H9 (cell line): ENCODE measurements at places on chromosomes 2 and 18.

DNA sequence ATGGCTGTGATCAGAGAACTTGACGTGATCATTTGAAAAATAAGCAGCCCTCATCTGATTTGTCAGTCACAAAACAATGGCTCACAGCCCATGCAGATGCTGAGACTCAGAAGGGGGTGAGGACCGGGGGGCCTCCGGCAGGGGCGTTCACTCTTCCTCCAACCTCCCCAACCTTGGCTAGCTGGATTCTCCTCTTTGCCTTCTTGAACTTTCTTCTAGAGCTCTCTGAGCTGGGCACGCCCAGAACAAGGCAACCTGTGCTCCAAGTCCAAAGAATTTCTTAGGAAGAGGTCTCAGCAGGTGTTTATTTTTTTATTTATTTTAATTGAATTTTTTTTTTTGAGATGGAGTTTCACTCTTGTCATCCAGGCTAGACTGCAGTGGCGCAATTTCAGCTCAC, 16.4 kb downstream of the EDAR start:
- no peaks in the 10 kb centered on the region; the same call in 2 of the 3 replicates for H3K36me3 ChIP-seq
- no peaks in the 10 kb centered on the region for H3K4me1 ChIP-seq
- no peaks in the 10 kb centered on the region for H3K27me3 ChIP-seq
- no peak overlapping the region for H3K27ac ChIP-seq

GRCh38 chr2:95138702-95139101, 17.1 kb upstream of the MRPS5 start:
- no peak overlapping the region for H3K4me3 ChIP-seq
- H3K27me3 ChIP-seq = no peaks in the 10 kb centered on the region
- DNase-seq = no peak
- H3K36me3 ChIP-seq = peaks cover 37% of the 10 kb centered on the region
- no peak overlapping the region for H3K27ac ChIP-seq

DNA sequence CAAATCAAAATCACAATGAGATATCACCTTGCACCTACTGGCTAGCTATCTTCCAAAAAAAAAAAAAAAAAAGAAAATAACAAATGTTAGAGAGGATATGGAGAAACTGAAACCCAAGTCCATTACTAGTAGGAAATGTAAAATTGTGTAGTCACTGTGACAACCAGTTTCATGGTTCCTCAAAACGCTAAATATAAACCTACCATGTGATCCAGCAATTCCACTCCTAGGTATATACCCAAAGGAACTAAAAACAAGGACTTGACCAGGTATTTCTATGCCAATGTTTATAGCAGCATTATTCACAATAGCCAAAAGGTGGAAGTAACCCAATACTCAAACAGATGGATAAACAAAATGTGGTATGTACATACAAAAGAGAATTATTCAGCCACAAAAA, 11.7 kb upstream of the SCRN3 start:
- no peaks in the 10 kb centered on the region for H3K4me1 ChIP-seq
- DNase-seq = no peak
- no peak overlapping the region for H3K4me3 ChIP-seq
- H3K27ac ChIP-seq = no peak overlapping the region
- H3K27me3 ChIP-seq = no peaks in the 10 kb centered on the region

DNA sequence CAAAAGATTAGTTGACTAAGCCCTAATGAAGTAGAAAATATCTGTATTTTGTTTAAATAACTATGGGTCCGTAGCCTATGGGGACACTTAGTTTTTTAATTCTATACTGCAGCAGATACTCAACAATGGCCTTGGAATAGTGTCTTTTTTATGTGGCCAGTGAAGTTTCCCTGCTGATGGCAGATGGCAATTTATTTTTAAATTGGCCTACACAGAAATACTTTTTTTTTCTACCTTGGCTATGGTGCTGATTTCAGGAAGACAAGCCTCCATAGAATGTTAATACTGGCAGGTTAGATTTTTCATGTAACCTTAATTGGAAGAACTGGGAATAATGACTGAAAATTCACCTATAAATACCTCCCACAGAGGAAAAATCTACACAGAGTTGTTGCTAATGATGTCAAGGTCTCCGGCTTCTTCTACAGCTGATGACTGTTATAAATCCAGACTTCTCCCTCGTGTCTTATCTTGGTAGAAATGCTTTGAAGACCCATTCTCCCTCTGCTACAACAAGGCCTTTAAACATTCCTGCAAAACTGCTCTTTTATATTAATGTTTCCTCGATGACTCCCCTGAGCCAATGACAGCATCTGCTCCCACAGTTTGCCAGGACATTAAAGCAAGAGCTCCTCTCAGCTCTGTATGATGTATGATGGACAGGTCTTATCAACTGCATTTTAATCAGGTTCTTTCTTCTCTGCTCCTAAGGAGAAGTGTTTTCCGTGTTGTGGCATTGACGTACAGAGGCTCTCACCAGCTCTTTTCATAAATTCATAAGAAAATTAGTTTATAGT, 29.1 kb upstream of the FAM98A start:
- H3K27me3 ChIP-seq = no peaks in the 10 kb centered on the region
- H3K36me3 ChIP-seq = peaks cover 17% of the 10 kb centered on the region
- no peak overlapping the region for H3K27ac ChIP-seq
- H3K4me3 ChIP-seq = no peak overlapping the region
- H3K4me1 ChIP-seq = no peaks in the 10 kb centered on the region
- DNase-seq = no peak

DNA sequence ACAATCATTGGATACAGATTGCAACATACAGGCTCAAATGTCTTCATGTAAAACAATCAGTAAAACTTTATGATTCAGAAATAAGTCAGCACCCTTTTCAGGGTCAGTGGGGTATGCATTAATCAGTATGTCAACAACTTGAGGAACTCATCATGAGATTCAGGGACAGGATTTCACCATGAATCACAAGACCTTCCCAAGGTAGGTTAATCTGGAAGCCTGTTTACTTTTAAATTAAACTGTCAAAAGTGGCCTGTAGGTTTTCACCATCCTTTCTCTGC, 104.8 kb downstream of the SP100 start:
- no peaks in the 10 kb centered on the region for H3K27me3 ChIP-seq
- no peak for DNase-seq
- no peak overlapping the region for H3K4me3 ChIP-seq
- no peak overlapping the region for H3K27ac ChIP-seq
- peaks cover 25% of the 10 kb centered on the region for H3K36me3 ChIP-seq

GRCh38 chr2:45289997-45290709, 280.9 kb upstream of the SIX2 start:
- no peak overlapping the region for H3K4me3 ChIP-seq
- no peaks in the 10 kb centered on the region for H3K27me3 ChIP-seq
- peaks cover 20% of the 10 kb centered on the region for H3K36me3 ChIP-seq
- H3K27ac ChIP-seq = no peak overlapping the region
- no peak for DNase-seq

DNA sequence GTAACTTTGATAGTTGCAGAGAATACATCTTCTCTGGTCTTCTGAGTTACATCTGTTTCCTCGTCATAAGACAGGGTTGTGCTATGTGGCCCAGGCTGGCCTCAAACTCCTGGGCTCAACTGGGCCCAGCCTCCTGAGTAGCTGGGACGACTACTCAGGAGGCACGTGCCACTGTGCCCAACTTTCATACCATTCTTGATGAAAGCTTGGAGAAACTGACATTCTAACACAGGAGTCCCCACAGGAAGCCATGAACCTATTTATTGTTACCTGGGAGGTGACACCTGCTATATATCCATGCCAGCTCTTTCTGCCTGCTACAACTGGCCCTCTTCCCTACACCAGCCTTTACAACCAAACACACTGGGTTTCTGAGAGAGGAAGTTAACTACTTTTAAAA, 19.1 kb downstream of the EIF2AK3 start:
- no peak for DNase-seq
- no peaks in the 10 kb centered on the region for H3K27me3 ChIP-seq
- no peak overlapping the region for H3K27ac ChIP-seq
- H3K4me1 ChIP-seq = no peaks in the 10 kb centered on the region; the same call in 1 of the 2 replicates
- no peaks in the 10 kb centered on the region for H3K36me3 ChIP-seq

DNA sequence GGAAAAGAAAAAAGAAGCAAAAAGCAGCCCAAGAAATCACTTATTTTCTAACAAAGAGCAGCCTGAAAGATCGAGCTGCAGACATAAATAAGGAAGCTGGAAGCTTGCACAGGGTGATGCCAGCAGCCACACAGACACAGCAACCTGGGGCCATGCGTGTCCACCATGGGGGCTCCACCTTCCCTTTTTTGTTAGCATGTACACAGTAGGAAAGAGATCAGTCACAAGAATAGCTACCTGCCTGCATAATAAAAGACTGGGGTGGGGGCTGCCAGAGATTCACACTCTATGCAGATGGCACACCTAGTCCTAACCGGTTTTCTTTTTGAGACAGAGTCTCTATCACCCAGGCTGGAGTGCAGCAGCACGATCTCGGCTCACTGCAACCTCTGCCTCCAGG, 2.9 kb upstream of the CNOT11 start:
- peaks cover 5% of the 10 kb centered on the region; the same call in 1 of the 2 replicates for H3K36me3 ChIP-seq
- no peak overlapping the region for H3K4me3 ChIP-seq
- H3K4me1 ChIP-seq = peaks cover 5% of the 10 kb centered on the region
- H3K27ac ChIP-seq = no peak overlapping the region
- DNase-seq = peak; percentile 51
- H3K27me3 ChIP-seq = no peaks in the 10 kb centered on the region

DNA sequence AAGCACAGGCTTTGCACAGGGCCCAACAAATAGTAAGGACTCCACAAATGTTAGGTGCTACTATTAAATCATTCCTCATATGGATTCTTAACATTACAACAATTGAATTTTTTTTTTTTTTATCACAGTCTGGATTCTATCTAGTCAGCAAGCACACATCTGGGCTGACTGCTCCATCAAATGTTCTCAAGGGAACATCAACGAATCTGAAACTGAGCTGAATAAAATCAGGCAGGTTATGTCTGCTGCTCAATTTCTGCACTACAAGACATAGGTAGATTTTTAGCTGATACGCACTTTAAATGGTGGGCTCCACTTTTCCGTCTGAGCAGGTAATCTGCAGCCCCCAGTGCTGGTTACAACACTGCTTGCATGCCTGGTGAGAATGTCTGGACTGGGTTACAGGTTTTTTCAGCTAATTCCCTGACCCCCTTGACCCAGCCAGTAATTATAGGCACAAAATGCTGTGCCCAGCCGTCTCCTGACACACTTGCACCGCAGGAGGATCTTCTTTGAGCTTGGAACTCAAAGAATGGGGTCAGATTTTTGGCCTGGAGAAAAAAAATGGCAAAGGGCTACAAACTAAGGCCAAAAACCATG, 44.6 kb downstream of the ADD2 start:
- no peaks in the 10 kb centered on the region for H3K36me3 ChIP-seq
- H3K4me1 ChIP-seq = peaks cover 18% of the 10 kb centered on the region; the same call in 1 of the 2 replicates
- H3K27me3 ChIP-seq = no peaks in the 10 kb centered on the region

GRCh38 chr2:27303093-27304025, 4.9 kb downstream of the UCN start:
- H3K27ac ChIP-seq = no peak overlapping the region
- no peaks in the 10 kb centered on the region for H3K36me3 ChIP-seq
- peak overlapping the region; percentile 34; the same call in 1 of the 2 replicates for H3K4me3 ChIP-seq
- H3K4me1 ChIP-seq = no peaks in the 10 kb centered on the region
- H3K27me3 ChIP-seq = peaks cover 18% of the 10 kb centered on the region

DNA sequence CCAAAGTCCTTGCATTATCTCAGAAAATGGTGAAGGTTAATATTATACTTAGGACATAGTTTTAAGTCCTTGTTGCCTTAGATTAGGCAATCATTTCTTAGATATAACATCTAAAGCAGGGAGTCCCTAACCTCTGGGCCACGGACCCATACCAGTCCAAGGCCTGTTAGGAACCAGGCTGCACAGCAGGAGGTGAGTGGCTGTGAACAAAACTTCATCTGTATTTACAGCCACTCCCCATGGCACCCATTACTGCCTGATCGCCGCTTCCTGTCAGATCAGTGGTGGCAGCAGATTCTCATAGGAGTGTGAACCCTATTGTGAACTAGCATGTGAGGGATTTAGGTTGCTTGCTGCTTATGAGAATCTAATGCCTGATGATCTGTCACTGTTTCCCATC, 86.5 kb upstream of the MYO3B start:
- no peak overlapping the region for H3K27ac ChIP-seq
- H3K36me3 ChIP-seq = peaks cover 22% of the 10 kb centered on the region
- no peak for DNase-seq
- H3K27me3 ChIP-seq = no peaks in the 10 kb centered on the region
- H3K4me3 ChIP-seq = no peak overlapping the region

- H3K27ac ChIP-seq = no peak overlapping the region
- no peak for DNase-seq
- no peaks in the 10 kb centered on the region for H3K4me1 ChIP-seq
- no peaks in the 10 kb centered on the region for H3K36me3 ChIP-seq
Observed at GRCh38 chr18:32779010-32779409, 6.2 kb upstream of the KLHL14 start.

DNA sequence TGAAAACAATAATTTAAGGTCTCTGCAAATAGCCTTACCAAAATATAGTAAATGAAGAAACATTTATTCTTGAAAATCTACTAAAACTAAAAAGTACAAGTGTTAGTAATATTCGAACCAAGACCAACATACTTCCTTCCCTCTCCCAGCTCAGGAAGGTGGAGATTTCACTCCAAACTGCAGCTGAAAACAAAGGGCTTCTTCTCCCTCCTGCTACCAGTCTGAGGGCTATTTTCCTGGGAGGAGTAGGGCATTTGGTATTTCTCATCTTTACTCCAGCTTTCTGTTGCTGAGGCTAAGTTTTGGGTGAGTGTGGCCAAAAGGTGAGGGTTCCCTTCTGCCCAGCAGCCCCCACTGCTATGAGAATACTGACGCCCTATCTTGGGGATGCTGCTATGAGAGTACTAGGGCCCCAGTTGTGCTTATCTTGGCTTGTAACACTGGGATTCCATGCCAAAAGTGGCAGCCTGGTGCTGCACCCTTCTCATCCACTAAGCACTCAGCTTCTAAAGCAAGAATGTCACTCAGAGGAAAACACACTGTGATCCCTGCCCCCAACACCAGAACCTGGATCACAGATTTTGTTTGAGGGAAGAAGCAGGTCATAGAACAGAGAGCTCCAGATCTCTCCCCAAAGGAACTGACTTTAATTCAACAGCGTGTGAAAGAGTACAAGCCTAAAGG, 130.7 kb upstream of the KLF7 start:
- no peak for DNase-seq
- H3K27me3 ChIP-seq = no peaks in the 10 kb centered on the region
- H3K36me3 ChIP-seq = peaks cover 2% of the 10 kb centered on the region; the same call in 1 of the 2 replicates
- no peak overlapping the region for H3K27ac ChIP-seq

DNA sequence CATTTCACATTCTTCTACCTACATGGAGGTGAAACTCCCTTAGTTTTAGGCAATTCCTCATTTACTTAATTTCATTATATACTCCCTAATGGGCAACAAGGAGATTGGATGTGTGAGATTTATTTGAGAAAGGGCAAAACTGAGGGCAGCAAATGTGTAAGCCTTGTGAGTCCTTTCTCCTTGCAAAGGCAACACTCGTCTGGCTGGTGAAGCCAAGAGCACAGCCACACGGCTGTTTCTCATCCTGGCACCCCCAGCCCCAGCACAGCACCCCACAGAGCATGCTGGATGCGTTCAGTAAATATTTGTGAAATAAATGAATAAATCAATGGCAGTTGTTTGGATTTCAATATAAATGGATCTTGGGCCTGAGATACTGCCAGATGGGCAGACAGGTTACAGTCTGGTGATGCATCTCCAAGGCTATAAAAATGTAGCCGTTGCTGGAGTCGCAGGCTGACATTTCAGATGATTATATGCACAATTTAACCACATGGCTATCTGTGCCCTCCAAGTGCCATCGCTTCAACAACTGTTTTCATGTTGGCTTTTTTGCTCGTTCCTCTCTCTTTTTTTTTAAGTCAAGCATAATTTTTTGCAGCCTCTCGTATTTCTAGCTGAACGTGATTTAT, 154.1 kb upstream of the REV1 start:
- H3K27me3 ChIP-seq = no peaks in the 10 kb centered on the region
- H3K36me3 ChIP-seq = no peaks in the 10 kb centered on the region
- no peak overlapping the region for H3K27ac ChIP-seq
- no peaks in the 10 kb centered on the region for H3K4me1 ChIP-seq
- no peak overlapping the region for H3K4me3 ChIP-seq
